ENCODE measurements at places on chromosomes 13 and 19. TPM values are rescaled to one million over a fixed set of nuclear protein-coding genes. Genes with fewer than 3 reads are reported as not detected.

DNA sequence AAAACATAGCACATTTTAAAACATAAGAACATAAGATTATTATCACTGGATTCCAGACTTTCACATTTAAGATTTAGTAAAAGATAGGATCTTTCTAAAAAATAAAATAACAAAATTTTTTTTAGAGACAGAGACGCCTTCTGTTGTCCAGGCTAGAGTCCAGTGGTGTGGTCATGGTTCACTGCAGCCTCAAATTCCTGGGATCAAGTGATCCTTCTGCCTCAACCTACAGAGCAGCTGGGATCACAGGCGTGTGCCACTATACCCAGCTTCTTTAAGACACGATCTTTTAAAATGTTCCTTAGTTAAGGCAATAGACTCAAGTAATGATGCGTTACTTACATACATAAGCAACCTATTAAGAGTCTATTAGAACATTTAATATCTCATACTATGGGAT, 32.7 kb downstream of the ALG5 start:
- DNase-seq, result no peak

DNA sequence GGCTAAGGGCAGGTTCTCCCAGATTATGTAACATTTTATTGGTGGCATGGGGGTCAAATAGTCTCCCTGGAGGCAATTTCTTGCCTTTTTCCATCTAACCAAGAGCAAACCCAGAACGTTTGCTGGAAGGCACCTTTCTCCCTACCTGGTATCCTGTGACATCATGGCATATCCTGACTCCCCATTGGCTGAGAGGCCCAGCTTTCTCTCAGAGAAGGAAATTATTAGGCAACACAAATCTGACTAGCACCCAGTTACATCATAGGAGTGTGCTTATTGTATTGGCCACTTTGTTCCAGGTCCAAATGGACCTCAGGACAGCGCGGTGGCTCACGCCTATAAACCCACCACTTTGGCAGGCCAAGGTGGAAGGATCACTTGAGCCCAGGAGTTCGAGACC, 13.0 kb downstream of the NTN5 start:
- DNase-seq, result no peak

GRCh38 chr13:25288966-25289365, 1.7 kb upstream of the MTMR6 start:
- DNase-seq, result no peak

DNA sequence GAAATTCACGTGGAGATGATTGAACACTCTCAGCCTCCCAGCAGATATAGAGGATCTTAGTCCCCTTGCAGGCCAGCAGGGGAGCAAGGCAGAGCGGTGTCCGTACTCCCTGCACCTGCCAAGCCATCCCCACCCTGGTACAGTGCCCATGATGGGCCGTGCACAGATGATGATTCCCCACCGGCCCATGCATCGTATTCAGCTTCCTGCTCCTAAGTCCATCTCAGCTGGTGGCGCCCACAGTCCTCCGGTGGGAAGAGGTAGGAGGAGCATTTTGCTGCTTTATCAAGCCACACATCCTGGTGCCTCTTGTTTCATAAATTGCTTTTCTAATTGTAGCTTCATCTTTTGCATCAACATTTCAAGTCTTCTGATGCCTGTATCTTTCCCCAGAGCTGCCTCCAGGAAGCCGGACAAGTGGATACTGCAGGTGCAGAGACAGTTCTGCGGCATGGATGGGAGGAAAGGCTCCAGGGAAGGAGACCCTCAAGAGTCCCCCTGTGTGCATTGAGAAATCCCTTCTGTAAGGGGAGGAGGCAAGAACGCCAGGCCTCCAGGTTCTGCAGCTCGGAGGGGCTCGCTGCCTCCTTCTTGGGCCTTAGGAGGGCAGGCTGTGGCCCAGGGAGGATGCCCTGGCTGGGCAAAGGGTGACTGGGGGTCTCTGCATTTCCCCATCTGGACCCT, 55.3 kb downstream of the F2RL3 start:
- DNase-seq, result no peak

DNA sequence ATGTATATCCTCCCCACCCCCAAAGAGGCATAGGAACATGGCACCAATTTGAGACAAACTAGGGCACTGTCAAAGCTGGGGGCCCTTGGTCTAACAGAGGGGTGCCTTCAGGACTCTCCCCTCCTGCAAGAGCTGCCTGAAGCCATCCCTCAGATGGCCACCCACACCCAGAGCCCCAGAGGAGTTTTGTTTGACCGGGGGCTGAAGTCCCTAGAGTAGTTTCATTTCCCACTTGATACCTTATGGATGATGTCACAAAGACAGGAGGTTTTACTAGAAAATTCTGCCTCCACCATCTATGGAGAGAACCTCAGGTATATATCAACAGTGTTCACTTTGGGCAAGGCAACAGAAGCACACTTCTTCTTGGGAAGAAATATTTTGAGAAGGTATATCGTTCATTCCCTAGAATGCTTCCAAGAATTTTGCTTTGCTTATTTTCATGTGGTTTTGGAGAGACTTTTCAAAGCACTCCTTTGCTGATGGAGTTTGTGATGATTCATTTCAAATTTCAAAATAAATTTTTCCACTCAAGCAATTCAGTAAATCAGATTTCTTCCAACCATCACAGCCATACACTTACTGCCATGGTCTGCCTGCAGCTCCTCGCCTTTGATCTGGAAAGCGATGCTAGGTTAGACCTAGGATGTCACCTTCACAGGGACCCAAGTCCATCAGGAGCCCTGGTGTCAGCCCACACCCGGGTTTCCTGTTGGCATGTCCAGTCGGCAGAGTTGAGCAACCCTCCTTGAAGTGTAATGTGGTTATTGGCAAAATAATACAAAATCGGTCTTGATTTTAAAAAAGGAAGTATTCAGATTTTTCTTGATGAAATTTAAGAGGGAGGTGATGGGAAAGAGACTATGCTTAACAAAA, 207.0 kb downstream of the SHISA2 start:
- no peak for DNase-seq

DNA sequence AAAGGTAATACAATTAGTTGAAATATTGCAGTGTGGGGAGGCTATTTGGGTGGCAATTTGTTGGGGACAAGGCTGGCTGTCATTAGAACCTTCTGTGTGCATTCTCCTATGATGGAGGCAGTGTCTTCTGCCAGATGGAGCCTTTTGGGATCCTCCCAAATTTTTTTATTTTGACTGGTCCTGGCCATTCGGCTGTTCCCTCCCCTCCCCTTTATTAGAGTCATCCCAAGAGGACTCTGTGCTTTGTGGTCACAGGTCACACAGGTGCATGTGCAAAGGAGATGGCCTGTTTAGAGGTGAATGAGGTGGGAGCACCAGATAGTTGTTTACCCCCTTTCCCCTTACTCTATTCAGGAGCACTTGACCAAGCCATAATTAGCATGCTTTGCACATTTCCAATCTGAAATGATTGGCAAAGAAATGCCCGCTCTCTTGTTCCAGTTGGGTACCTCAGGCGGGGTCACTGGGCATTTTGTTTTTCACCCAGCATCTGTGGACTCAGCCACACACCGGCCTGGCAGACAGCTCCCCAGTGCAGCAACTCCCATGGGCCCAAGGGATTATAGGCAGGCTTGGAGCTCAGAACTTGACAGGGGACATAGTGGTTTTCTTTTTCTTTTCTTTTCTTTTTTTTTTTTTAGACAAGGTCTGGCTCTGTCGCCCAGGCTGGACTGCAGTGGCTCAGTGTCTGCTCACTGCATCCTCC, 19.8 kb downstream of the GATAD2A start:
- no peak for DNase-seq

GRCh38 chr13:29541400-29541799, 54.1 kb downstream of the SLC7A1 start:
- DNase-seq, result no peak

- DNase-seq, result no peak
Observed at GRCh38 chr19:48964205-48965039, 687 bp upstream of the FTL start.

DNA sequence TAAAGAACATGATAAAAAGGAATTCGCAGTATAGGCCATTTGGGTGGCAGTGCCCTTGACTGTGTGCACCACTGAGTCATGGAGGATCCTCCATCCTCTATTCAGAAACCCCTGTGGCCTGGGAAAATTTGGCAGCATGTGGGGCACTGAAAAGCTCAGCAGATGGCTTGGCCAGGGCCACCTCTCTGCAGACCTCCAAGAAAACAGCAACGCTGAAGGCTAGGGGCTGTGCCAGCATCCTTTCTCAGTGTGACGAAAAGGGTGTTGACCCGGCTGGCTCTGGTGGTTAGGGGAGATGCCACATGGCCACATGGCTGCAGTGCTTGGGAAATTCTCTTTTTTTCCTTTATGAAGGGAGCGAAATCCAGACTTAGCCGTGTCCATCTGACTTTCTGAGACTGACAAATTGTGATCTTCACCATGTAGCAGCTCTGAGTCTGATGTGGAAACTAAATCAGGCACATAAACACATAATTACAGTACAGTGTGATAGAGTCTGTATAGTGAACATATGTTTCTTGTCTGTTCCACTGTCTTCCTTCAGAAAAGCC, 178.0 kb downstream of the KCTD12 start:
- DNase-seq, result no peak

Gene RGL3
- total RNA-seq, result 84.8 TPM

GRCh38 chr19:49315111-49315510, 9.9 kb downstream of the SLC6A16 start:
- no peak for DNase-seq

GRCh38 chr13:110914331-110915056, 375 bp downstream of the ANKRD10 start:
- peak; percentile 57 for DNase-seq

Gene OR7D2
- 1.8 TPM for total RNA-seq

GRCh38 chr13:39186205-39186875, 148.1 kb downstream of the NHLRC3 start:
- DNase-seq, result no peak

Gene LILRB5
- total RNA-seq, result not detected

Gene URAD
- total RNA-seq, result not detected

Gene FCAR
- not detected for total RNA-seq

Gene SPIB
- not detected for total RNA-seq

Gene PSG2
- not detected for total RNA-seq

- DNase-seq, result peak; percentile 58
Observed at GRCh38 chr13:29901710-29902631, 51.6 kb upstream of the UBL3 start.

Gene CPAMD8
- 40.9 TPM for total RNA-seq

- no peak for DNase-seq
Observed at GRCh38 chr19:2176337-2176994, 12.7 kb downstream of the DOT1L start.

Gene DHDH
- total RNA-seq, result 3.2 TPM

Gene DPF1
- 4.0 TPM for total RNA-seq

GRCh38 chr13:113452942-113453901, at the start of gene ADPRHL1:
Gene ADPRHL1 (minus strand): TSS chr13:113453488. CDS start chr13:113453437, 51 bp downstream.
- no peak for DNase-seq

Gene IGFL3
- total RNA-seq, result not detected

Gene MUC16
- total RNA-seq, result 0.60 TPM

Gene RYR1
- total RNA-seq, result 0.20 TPM

- no peak for DNase-seq
Observed at GRCh38 chr19:43454031-43454430, 11.4 kb downstream of the LYPD3 start.

DNA sequence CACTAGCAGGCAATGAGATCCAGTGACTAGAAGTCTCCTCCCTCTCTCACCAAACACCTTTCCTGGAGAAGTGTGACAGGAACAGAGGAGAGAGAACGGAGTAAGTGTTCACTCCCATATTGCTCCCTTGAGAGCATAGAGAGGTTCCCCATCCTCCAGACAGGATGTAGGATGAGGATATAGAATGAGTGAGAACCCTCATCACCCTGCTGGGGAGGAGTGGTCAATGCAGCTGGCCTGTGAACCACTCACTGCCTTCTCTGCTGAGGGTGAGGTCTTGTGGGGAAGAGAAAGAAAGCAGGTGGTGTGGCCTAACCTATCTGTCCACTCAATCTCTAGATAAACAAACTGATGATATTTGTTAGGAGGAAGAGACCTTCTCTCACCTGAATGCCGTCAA, 386.6 kb downstream of the PCDH20 start:
- no peak for DNase-seq

Gene IGFL2
- 3.7 TPM for total RNA-seq

DNA sequence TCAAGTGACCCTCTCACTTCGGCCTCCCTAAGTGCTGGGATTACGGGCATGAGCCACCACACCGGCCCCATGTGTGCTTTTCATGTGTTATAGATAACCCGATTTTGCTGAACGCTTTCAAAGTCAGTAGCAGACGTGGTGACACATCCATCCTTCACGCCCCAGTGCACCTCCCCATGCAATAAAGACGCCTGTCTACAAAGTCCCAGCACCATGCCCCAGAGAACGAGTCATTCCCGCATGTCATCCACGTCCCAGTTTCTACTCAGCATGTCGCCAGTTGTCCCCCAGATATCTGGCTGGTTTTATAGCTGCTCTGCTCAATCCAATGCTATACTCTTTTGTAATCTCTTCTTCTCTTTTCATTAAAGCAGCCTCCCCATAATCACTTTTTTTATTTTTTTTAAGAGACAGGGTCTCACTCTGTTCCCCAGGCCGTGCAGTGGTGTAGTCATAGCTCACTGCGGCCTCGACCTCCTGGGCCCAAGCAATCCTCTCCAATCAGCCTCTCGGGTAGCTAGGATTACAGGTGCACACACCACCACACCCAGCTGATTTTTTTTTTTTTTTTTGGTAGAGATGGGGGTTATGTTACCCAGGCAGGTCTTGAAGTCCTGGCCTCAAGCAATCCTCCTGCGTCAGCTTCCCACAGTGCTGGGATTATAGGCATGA, 42.5 kb downstream of the DNM2 start:
- DNase-seq, result no peak

Gene TMEM59L
- 4.9 TPM for total RNA-seq

Gene CARD8
- total RNA-seq, result 51.5 TPM

Gene HOMER3
- total RNA-seq, result 53.7 TPM

DNA sequence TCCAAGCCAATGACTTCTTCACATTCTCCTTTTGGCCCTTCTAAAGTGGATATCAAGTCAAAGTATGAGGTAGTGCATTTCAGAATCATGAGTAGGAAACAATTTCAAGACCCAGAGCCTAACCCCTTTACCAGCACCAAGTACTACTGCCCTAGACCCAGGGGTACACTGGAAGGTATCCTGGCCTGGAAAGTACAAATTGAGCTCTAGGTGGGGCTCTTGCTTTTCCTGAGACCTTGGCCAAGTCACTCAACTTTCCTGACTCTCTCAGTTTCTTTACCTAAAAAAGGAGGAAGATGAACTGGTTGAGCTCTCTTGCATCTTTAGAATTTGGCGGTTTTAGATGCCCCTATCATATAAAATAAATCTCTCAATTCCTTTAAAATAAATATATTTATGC, 204.7 kb downstream of the FGF14 start:
- DNase-seq, result no peak

Gene NLRP9
- not detected for total RNA-seq

DNA sequence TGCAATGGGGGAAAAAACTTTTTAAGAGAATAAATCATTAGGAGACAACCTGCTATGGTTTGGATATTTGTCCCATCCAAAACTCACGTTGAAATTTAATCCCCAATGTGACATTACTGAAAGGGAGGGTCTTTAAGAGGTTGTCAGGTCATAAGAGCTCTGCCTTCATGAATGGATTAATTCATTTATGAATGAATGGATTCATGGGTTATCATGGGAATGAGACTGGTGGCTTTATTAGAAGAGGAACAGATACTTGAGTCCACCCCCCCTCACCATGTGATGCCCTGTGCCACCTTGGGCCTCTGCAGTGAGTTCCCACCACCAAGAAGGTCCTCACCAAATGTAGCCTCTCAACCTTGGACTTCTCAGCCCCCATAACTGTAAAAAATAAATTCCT, 37.0 kb upstream of the DCT start:
- DNase-seq, result no peak

Gene DIRAS1
- 3.5 TPM for total RNA-seq

All from mesothelial cell of epicardium (in vitro differentiated cells).